ENCODE measurements at places on chromosomes 7 and 10.

DNA sequence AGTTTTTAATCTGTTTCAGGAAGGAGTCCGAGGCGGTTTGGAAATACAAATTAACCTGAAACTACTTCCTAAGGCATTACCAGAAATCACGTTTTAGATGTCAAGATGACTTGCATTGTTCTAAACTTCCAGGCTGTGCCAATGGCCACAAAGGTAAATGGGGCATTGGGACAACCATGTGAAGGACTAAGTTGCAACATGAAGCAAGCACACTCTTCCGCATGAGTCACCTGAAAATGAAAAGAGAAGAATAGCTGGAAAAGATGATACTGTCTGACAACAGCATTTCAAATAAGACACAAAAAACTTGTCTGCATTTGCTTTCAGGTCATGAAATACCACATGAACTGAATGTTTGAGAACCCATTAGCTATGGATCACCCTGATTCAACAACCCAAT lies 262.1 kb downstream of the AHR start:
- no peak for DNase-seq

- no peak for DNase-seq
Measured at GRCh38 chr10:3978761-3979160, 193.8 kb upstream of the KLF6 start.

- DNase-seq = no peak
Measured at GRCh38 chr10:53978301-53978700, 822.7 kb downstream of the PCDH15 start.

DNA sequence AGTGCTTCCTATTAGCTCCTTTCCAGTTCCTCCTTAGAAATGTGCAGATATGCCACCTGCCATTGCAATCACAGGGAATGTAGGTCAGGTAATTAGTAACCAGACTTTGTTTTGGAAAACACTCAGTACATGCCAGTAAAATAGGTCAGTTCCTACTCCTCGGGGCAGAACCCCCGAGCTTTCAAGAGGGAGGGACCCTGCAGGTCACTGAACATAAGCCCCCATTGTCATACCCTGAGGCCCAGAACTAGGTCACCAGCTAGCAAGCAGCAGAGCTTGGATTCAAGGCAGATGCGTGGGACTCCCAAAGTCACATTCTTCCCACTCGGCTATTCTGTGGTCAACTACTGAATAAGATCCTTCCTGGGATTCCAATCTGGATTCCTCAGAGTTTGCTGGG lies 104.8 kb downstream of the PPP1R3C start:
- DNase-seq = no peak

DNA sequence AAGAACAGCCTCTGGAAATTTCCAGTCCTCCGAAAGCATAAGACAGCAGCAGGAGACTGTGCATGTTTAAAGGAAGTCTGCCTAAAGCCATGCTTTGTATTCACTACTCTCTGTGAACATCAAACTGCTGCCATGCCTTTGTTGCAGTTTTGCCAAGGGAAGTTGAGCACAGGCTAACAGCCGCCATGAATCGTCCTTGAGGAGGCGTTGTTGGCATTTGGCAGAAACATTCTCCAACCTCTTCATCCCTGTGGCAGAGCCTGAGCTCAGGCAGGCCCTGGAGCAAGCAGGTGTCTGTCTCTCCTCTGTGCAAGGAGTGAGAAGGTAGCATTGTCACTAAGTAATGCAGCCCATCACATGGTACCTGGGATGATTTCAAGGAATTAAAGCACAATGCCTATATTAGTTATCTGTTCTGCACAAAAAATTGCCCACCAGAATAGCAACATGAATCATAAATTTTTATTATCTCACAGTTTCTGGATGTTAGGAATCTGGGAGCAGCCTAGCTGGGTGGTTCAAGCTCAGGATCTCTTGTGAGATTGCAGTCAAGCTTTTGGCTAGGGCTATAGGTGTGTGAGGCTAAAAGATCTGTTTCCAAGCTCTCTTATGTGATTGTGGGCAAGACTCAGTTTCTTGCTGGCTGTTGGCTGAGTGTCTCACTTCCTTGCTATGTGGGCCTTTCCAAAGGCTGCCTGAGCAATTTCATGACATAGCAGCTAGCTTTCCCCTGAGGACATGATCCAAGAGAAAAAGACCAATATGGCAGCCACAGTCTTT lies 46.5 kb upstream of the KIAA1217 start:
- no peak for DNase-seq

Measured in effector memory CD4-positive, alpha-beta T cell (primary cell).